ENCODE measurements at places on chromosomes 11 and 22.

DNA sequence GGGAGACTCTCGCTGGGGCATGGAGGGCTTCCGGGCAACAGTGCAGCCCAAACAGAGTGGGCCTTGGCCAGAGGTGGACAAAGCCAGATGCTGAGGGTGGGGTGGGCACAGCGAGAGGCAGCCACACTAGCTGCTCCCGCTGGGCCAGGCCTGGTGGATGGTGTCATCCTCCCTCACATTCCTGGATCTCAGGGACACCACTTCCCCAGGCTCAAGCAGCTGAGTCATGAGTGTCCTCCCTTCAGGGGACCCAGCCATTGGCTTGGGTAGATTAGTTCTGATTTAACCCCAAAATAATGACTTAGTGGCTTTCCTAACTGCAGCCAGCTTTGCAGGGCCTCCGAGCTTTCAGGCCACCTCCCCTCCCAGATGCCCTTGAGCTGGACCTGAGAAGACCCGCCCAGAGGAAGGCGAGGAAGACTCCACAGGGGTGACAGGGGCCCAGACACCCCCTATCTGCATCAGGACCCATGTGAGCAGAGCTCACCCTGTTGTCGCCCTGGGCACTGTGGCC lies 25.9 kb upstream of the WNT7B start:
- no peak for DNase-seq

DNA sequence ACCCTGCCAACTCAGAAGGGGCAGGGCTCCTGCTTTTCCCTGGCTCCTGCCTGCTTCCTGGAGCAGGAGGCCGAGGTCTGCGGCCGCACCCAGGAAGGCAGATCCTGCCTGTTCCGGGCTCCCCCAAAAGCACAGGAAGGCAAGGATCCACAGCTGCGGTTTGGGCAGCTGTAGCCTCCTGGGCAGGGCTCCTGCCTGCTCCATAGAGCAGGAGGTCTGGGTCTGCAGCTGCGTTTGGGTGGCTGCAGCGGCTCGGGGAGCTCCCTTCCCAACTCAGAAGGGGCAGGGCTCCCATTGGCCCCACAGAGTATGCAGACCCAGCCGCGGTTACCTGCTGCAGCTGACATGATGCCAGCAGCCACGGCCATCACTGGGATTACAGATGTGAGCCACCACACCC lies 5.5 kb downstream of the UPK2 start:
- DNase-seq: no peak

- no peak for DNase-seq
These were observed 30.0 kb upstream of the TLCD5 start for GRCh38 chr11:120295099-120295498.

DNA sequence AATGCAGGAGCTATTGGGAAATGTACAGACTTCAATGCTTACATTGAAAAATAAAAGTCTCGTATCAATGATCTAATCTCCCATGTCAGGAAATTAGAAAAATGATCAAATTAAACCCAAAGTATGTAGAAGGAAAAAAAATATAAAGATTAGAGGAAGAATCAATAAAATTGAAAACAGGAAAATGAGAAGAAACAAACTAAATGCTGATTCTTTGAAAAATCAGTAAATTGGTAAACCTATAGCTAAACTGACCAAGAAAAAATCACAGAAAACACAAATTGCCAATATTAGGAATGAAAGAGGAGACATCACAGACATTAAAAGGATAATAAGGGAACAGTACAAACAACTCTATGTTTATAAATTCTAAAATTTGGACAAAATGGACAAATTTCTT lies 11.8 kb downstream of the OR2AT4 start:
- DNase-seq: no peak

DNA sequence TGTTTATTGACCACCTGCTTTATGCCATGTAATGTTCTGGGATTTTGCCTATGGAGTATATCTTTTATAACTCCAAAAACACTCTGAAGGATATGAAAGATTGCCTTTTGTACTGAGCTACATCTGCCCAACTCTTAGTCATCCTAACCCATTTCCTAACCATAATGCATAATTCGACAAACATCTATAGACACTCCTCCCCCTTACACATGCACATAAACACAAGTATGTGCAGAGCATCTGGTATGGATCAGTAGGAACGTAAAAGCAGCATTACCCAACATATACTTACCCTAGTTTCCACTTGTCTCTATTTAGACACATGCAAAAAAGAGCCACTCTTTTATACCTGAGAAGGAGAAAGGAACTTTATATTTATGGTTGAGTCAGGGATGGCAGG lies 272.8 kb downstream of the FAM76B start:
- no peak for DNase-seq

DNA sequence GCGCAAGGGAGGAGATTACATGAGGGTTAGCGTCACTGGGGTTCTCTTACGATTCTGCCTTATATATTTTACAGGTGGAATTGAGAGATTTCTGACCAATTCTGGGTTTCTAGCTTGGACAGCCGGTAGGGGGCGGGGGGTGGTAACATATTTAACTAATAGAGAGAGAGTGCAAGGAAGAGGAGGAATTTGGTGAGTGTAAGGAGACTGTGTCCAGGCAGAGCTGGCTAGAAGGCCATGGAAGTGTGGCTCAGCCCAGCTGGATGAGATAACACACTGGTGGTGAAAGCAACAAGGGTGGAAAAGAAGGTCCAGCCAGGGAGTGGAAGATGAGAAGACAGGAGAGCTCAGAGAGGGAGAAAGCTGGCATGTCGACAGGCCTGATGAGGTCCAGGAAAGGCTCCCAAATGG lies 56.5 kb downstream of the ST3GAL4 start:
- DNase-seq: no peak

- no peak for DNase-seq
These were observed 3.9 kb upstream of the MUC15 start for GRCh38 chr11:26575946-26576345.

Measured in cortex of kidney (tissue), 1 donor.